ENCODE measurements at places on chromosomes 13 and 19.

GRCh38 chr13:96984051-96984508 lies 10.2 kb downstream of the OXGR1 start:
- peak; percentile 87 for DNase-seq
- H3K4me1 ChIP-seq, result peaks cover 6% of the 10 kb centered on the region
- no peaks in the 10 kb centered on the region for H3K36me3 ChIP-seq
- H3K4me3 ChIP-seq, result peak overlapping the region; percentile 25
- peak overlapping the region; percentile 14 for H3K27ac ChIP-seq

DNA sequence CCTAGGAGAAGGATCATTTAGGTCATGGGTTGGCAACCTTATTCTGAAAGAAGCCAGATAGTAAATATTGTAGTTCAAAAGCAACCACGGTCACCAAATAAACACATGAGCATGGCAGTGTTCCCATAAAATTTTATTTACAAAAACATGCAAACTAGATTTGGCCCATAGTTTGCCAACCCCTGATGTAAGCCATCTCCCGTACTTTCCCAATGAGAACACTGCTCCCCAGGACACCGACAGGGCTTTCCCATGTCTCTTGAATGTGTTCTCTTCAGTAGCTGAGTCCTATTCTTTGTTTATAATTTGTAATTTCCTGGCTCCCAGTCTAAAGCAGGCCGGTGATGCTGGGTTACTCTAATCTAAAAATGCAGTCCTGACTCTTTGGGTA lies 239.6 kb downstream of the LHFPL6 start:
- 0 out of 2 replicates have a peak, but pooled peaks cover 8% of the 10 kb centered on the region for H3K4me1 ChIP-seq
- no peak overlapping the region for H3K4me3 ChIP-seq
- H3K36me3 ChIP-seq, result no peaks in the 10 kb centered on the region
- no peak for DNase-seq

DNA sequence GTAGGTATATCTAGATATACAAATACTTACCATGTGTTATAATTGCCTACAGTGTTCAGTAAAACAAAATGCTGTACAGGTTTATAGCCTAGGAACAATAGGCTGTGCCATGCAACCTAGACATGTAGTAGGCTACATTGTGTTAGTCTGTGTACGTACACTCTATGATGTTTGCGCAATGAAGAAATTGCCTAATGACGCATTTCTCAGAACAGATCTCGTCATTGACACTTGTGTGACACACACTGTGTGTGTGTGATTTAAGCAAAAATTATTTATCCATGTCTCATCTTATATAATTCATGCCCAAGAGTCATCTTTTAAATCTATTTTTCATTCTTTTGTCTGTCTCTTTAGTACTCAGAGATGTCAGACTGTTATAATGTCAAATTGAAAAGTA lies 1888.8 kb upstream of the PCDH20 start:
- no peak overlapping the region for H3K27ac ChIP-seq
- H3K27me3 ChIP-seq, result no peaks in the 10 kb centered on the region
- no peak for DNase-seq

DNA sequence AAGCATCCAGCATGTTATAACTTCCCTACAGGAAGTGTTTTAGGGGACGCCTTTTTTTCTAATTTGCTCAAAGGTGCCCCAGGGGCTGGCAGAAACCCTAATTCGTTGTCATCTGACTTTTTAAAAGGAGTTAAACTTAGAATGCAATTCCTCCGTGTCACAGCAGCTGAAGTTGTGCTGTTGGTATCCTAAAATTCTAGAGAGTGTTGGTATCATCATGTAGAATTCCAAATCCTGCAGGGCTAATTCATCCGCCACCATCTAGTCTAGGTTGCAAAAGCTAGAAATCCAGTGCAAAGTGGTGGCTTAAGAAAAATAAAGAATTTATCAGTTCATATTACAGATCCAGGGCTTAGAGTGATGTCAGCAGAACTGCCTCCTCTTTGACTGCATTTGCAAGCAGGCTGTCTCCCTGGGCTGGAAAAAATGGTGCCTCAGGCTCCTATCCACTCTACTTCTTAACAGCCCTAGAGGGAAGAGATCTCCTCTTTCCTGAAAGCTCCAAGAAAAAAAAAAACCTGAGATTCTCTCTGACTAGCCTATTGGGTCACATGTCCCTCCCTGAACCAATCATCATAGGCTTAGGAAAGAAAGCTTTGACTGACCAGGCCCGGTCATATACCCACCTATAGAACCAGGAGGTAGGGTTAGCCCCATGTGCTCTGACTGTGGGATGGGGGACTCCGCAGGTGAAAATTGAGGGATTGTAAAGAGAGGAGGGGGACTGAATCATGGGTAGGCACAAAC lies 73.0 kb downstream of the MAP4K1 start:
- H3K4me3 ChIP-seq, result no peak overlapping the region
- H3K27ac ChIP-seq, result peak overlapping the region; percentile 47
- DNase-seq, result no peak

DNA sequence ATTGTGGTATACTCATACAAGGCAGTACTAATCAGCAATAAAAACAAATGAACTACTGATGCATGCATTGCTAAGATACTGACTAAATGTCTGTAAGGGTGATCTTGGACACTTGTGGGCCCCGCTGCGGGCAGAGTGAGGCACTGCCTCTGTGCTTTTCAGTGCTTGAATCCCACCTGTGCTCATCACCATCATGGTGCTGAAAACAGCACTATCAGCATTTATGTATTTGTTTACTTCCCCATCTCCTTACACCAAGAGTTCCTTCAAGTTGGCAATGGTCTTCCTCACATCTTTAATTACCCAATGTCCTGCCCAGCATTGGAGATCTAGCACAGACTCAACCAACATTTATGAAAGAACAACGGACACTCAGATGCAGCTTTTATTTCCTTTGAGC lies 193.7 kb upstream of the RFC3 start:
- DNase-seq, result no peak
- no peak overlapping the region for H3K27ac ChIP-seq
- no peaks in the 10 kb centered on the region for H3K27me3 ChIP-seq
- H3K4me3 ChIP-seq, result no peak overlapping the region
- no peaks in the 10 kb centered on the region for H3K36me3 ChIP-seq
- no peaks in the 10 kb centered on the region for H3K4me1 ChIP-seq

DNA sequence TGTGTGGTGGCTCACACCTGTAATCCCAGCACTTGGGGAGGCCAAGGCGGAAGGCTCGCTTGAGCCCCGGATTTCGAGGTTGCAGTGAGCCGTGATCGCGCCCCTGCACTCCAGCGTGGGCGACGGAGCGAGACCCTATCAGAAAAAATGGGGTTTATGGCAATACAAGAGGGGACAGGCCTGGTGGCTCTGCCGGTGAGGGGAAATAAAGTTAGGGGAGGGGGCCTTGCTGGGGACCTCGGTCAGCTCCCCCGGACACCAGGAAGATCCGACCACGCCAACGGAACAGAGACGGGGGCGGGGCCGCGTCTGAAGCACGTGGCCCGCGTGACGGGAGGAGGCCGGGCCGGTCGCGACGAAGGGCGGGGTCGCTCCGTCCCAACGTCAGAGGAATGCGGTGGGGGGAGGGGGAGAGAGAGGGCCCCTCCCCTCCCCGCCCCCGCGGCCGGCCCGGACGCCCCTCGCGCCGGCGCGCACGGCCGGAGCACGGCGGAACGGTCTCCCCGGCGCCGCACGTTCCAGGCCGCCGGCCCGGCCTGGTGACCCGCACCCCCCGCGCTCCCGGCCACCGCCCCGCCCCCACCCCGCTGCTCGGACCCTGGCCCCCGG lies 1.9 kb upstream of the HNRNPL start:
- peak; percentile 73 for DNase-seq
- H3K27me3 ChIP-seq, result no peaks in the 10 kb centered on the region
- H3K4me3 ChIP-seq, result peak overlapping the region; percentile 76
- H3K4me1 ChIP-seq, result peaks cover 35% of the 10 kb centered on the region
- H3K27ac ChIP-seq, result peak overlapping the region; percentile 94
- H3K36me3 ChIP-seq, result peaks cover 5% of the 10 kb centered on the region

GRCh38 chr13:112996671-112997091 lies 27.7 kb downstream of the MCF2L start:
- H3K4me1 ChIP-seq, result peaks cover 21% of the 10 kb centered on the region
- DNase-seq, result no peak
- no peaks in the 10 kb centered on the region for H3K36me3 ChIP-seq

DNA sequence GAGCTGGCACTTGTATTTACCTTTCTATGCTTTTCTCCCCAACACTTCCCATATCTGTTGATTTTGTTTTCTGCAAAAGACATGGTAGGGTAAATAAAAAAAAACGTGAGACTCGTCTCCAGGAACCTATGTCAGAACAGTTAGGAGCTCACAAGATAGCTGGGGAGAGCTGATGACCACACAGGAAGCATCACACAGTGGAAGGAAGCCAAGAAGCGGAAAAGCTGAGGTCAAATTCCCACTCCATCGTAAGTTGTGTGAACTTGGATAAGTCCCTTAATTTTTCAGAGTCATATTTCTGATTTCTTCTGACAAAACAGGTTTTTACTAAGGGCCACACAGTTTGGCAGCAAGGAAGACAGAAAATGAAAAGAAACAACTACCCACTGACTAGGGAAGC lies 199.6 kb downstream of the KLF5 start:
- H3K27ac ChIP-seq, result no peak overlapping the region
- H3K27me3 ChIP-seq, result no peaks in the 10 kb centered on the region
- no peak overlapping the region for H3K4me3 ChIP-seq
- DNase-seq, result no peak
- H3K4me1 ChIP-seq, result peaks cover 5% of the 10 kb centered on the region
- H3K36me3 ChIP-seq, result no peaks in the 10 kb centered on the region

GRCh38 chr13:109651854-109652253 lies 134.5 kb downstream of the IRS2 start:
- H3K27me3 ChIP-seq, result no peaks in the 10 kb centered on the region
- H3K27ac ChIP-seq, result no peak overlapping the region
- H3K4me3 ChIP-seq, result no peak overlapping the region
- peaks cover 15% of the 10 kb centered on the region for H3K4me1 ChIP-seq
- no peak for DNase-seq

- DNase-seq, result peak; percentile 90
- peaks cover 14% of the 10 kb centered on the region for H3K4me1 ChIP-seq
- H3K27ac ChIP-seq, result peak within 1 kb of the TSS; percentile 68
- H3K4me3 ChIP-seq, result peak within 1 kb of the TSS; percentile 91
- no peaks in the 10 kb centered on the region for H3K36me3 ChIP-seq
- peaks cover 16% of the 10 kb centered on the region for H3K27me3 ChIP-seq
Measured at GRCh38 chr19:19203012-19203856, at the start of gene NR2C2AP. Gene NR2C2AP (minus strand): TSS chr19:19203414. CDS start chr19:19203060, 354 bp downstream.

GRCh38 chr13:21850013-21851006 lies 179.4 kb downstream of the FGF9 start:
- DNase-seq, result no peak
- H3K4me3 ChIP-seq, result no peak overlapping the region
- H3K27me3 ChIP-seq, result peaks cover 29% of the 10 kb centered on the region
- H3K27ac ChIP-seq, result no peak overlapping the region

DNA sequence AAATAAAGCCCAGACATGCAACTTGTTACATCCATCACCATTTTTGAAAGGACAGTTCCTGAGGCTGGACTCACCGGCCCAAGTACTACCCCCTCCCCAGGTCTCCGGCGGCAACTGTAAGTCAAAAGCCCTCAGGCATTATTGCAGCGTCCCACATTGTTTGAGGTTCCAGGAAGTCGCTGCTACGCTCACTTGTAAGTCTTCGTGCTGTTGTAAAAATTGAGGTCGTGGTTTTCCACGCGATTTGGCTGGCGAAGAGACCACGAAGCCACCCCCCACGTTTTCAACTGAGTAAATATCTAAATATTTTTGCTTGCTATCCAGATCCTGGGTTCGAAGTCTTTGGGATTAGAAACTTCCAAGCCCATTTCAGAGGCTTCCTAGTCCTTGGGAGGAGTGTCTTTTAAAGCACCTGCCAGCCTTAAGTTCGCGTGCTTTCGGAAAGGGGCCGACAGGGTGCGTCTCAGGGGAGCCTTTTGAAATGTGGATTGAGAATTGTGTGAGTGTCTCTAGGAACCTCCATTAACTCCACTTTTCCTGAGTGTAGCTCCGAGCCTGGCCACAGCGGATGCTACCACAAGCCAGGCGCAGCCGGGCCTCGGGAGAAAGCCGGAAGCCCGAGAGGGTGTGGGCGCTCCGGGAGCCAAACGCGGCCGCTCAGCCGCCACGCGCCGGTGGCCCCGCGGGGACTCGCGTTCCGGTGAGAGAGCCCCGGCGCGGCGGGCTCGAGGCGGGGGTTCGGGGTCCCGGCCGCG lies 434 bp upstream of the FNDC3A start:
- no peaks in the 10 kb centered on the region for H3K27me3 ChIP-seq
- peak overlapping the region; percentile 84 for H3K27ac ChIP-seq
- DNase-seq, result peak; percentile 30

GRCh38 chr13:93409816-93410215 lies 183.2 kb downstream of the GPC6 start:
- no peaks in the 10 kb centered on the region for H3K4me1 ChIP-seq
- H3K4me3 ChIP-seq, result no peak overlapping the region
- no peaks in the 10 kb centered on the region for H3K36me3 ChIP-seq
- no peaks in the 10 kb centered on the region for H3K27me3 ChIP-seq
- H3K27ac ChIP-seq, result no peak overlapping the region

DNA sequence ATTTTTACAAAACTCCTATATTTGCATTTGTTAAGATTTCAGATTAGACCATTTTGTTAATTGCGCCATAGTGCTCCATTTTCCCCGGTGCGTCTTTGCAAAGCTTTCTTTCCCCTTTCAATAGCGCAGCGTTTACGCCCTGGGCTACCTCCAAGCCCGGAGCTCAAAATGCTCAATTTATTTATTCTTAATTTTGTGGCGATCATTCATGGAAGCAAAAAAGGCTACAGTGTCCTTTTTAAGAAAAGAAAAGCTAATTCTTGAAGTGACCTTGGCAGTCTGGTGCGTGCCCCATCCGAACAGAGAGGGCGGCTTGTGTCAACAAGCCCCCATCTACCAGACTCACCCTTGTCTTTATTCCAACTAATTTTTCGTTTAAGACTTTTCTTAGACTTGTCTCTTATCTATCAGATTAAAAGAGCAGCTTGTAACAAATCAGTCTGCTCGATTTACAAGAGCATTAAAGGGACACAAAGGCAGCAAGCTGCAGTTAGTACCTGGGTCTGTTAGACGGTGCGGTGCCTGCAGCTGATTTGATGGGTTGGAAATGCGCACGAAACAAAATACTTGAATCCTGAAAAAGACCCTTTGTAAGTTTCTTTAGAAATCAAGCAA lies 30.1 kb downstream of the GSX1 start:
- DNase-seq, result no peak
- no peak overlapping the region for H3K27ac ChIP-seq

DNA sequence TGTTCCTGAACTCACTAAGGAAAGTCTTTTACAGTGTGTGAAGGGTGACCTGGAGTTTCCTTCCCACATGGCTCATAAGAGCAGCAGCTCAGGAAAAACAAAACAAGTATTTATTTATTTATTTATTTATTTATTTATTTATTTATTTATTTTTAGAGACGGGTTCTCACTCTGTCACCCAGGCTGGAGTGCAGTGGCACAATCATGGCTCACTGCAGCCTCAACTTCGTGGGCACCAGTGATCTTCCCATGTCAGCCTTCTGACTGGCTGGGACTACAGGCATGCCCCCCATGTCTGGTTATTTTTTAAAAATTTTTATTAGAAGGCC lies 10.4 kb downstream of the ARL11 start:
- H3K36me3 ChIP-seq, result no peaks in the 10 kb centered on the region
- H3K27me3 ChIP-seq, result no peaks in the 10 kb centered on the region
- no peak overlapping the region for H3K4me3 ChIP-seq
- no peak overlapping the region for H3K27ac ChIP-seq
- H3K4me1 ChIP-seq, result peaks cover 24% of the 10 kb centered on the region
- DNase-seq, result no peak
